Neural progenitor cell (in vitro differentiated cells): ENCODE measurements at places on chromosomes 4 and X.

DNA sequence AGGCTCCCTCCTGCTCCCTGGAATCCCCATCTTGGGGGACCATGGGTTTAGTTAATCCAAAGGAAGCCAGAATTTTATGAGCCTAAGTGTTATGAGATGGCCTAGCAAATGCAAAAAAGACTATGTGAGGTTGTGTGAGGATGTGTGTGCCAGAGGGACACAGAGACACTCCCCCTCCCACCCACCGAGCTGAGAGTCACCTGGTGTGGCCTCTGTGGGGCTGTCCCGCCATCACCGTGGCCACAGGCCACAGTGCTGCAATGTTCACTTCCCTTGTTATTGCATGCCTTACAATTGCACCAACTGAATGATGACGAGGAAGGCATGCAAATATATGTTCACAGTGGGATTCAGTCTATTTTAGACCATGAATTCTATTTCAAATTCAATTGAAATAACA is 601 bp upstream of the FGFBP2 start:
- no peak for DNase-seq

GRCh38 chr4:7206911-7207567 is 14.7 kb downstream of the SORCS2 start:
- DNase-seq, result peak; percentile 69

DNA sequence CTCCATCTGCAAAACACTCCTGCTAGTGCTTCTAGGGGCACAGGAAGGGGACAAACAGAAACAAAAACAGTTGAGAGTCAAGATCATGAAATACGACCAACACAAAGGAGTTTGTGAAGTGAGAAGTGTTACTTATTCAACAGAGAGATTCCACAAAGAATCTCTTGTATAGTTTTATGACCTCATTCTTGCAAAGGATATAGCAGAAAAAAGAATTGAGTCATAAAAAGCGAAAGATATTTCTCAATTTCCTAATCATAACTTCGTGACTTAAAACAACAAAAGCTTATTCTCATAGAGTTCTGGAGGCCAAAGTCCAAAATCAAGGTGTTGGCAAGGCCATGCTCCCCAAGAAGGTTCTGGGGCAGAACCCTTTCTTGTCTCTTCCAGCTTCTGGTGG is 40.7 kb downstream of the TIGD4 start:
- no peak for DNase-seq

DNA sequence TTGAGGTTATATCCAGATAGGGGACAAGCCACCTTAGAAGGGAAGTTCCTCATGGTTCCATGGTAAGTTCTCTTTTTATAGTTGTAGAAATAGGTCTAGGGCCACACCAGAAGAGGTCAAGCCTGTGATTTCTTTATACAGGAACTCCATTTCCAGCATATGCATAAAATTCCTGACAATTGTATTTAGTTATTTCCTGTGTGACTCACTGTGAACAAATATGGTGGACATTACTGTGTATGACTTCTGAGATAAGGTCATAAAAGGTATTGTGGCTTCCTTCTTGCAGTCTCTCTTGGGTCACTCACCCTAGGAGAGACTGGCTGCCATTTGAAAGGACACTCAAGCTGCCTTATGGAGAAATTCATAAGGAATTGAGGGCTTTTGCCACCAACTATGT is 2.2 kb upstream of the C4orf36 start:
- DNase-seq, result no peak

GRCh38 chr4:42197341-42197740 is 44.9 kb upstream of the BEND4 start:
- DNase-seq, result no peak

- no peak for DNase-seq
These were observed 15.3 kb downstream of the AMER1 start for GRCh38 chrX:64190136-64190740.

DNA sequence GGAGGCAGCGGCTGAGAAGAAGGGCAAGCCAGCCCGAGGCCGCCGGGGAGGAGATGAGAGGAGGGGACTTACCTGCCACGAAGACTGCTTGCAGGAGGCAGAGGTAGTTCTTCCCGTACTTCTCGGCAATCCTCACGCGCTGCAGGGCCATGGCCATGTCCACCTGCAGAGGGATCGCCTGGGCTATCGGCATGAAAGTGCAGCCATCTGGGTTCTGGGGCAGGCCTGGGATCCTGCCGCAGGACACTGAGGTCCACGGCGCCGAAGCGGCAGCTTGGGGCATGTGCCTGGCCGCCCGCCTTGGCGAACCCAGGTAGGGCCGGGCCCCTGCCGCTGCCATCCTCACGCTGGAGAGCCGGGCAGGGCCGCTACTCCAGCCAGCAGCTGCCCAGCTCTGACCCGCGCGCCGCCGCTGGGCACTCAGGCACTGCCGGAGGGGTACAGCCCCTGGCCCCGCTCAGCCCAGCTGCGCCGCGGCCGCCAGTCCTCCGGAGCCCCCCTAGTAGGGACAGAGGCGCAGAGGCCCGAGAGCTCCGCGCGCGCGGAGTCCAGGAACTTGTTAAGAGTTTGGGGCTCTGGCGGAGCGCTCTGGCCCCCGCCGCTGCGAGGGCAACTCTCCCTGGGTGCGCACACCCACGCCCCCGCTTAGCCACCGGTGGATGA is 16.0 kb downstream of the MCF2 start:
- peak; percentile 60 for DNase-seq

- DNase-seq, result no peak
These were observed 141.9 kb upstream of the ANXA3 start for GRCh38 chr4:78409612-78410202.

GRCh38 chrX:45850775-45851433 is 650.2 kb upstream of the DIPK2B start:
- DNase-seq, result peak; percentile 63

- no peak for DNase-seq
These were observed 232.2 kb downstream of the C4orf33 start for GRCh38 chr4:129328162-129328561.

DNA sequence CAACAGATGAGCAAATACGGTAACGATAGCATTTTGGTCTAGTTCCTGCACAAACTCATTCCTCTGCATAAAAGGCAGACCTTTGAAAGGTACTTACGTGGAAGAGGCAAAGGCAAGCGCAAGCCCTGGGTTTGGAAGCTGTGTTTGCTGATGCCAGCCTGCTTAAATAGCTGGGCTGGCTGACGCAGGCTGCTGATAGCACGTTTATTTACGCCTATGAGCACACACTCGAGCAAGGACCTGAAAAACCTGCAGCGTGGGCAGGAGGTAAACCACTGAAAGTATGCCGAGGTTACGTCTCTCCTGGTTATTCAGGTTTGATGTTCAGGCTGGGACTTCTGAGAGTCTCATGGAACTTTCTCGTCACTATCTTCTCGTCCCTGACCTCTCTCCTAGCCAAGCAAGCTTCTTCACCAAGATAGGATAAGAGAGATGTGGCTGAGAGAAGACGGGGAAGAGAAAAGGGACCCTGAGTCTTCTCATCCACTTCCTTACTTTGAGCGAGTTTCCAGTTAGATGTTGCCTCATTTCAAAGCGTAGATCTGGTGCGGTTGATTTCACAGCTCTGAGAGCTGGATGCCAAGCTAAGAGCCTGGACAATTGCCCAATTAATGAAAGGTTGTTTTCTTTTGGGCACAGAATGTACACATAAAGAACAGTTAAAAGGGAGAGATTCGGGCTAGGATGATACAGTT is at the start of gene HOPX:
HOPX (minus strand) TSS at position 139 of the 695 bp plus-strand sequence. CDS start 23,480 bp downstream, outside the sequence.
- DNase-seq, result no peak

GRCh38 chr4:93855926-93856325 is 27.4 kb downstream of the ATOH1 start:
- no peak for DNase-seq

GRCh38 chr4:18105030-18106011 is 83.8 kb upstream of the LCORL start:
- DNase-seq, result no peak

DNA sequence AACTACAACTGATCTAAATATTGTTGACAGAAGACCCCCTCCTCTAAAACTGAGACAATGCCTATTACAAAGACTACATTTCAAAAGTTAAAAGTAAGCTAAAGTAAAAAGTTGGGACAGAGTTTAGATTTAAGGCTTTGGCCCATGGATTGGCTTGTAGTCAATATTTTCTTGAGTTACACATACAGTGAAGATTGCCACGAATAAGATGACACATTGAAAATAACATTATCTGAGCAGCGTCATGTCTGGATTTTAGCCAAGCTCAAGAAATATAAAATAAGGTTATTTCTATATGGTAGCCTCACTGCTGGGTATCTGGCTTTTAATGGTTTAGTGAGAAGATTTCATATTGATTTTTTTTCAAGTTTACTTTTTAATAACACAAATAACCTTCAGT is 266.2 kb upstream of the LDB2 start:
- DNase-seq, result no peak

GRCh38 chrX:113522814-113523213 is 682.2 kb upstream of the AMOT start:
- DNase-seq, result no peak

DNA sequence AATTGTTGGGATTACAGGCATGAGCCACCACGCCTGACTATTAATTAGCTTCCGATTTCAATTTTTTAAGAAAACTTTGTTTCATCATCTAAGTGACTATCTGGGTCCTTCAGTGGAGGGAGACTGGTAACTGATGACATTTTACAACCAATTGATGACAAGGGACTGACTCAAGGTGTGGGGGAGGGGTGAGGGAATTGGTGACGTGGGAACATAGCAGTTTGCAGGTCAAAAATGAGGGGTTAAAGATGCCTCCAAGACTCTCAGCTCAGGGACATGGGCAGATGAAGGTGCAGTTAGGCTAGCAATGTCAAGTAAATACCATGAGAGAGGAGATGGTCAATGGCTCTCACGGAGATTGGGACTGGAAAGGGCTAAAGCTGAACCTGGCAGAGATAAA is 5.7 kb upstream of the FAM9C start:
- DNase-seq, result no peak

GRCh38 chrX:132592880-132593279 is 104.0 kb upstream of the MBNL3 start:
- DNase-seq, result peak; percentile 49

GRCh38 chr4:184114431-184114830 is 103.2 kb downstream of the ENPP6 start:
- DNase-seq, result no peak
